Left cardiac atrium (tissue), 4 donors: ENCODE measurements at places on chromosomes 11 and 22. TPM values are rescaled to one million over a fixed set of nuclear protein-coding genes. Genes with fewer than 3 reads are reported as not detected.

Gene GATD1
- total RNA-seq = 43.5 TPM

Gene KCNC1
- total RNA-seq = not detected

Gene GUCY1A2
- 7.1 TPM for total RNA-seq

Gene P4HA3
- total RNA-seq = 0.38 TPM

Gene OR2AG1
- not detected for total RNA-seq

Gene KDM4D
- total RNA-seq = 0.80 TPM

Gene CABP4
- 1.3 TPM for total RNA-seq

Gene GRAMD4
- 95.4 TPM for total RNA-seq

Gene CYP2R1
- total RNA-seq = 10.1 TPM
